Glutamatergic neuron (in vitro differentiated cells): ENCODE measurements at places on chromosomes 6 and 20.
A peak's percentile ranks its signal among the peaks of the same experiment; 100 is the strongest.

DNA sequence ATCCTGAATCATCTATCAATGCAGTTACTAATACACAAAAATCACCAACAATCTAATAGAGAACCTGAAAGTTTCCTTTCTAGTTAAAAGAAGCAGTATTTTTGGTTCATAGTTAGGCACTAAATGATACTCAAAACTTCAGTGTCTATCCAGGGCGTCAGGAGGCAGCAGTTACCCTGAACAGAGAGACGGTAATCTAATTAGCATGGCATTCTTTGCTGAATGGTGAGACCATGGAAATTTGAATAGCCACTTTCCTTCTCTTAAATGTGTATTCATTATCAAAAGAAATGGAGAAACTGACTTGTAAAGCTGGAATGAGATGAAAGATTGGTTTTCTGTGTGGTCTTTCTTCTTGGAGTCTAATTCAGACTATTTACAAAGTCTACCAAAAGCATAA lies 146.6 kb upstream of the BMP5 start:
- no peak for DNase-seq

DNA sequence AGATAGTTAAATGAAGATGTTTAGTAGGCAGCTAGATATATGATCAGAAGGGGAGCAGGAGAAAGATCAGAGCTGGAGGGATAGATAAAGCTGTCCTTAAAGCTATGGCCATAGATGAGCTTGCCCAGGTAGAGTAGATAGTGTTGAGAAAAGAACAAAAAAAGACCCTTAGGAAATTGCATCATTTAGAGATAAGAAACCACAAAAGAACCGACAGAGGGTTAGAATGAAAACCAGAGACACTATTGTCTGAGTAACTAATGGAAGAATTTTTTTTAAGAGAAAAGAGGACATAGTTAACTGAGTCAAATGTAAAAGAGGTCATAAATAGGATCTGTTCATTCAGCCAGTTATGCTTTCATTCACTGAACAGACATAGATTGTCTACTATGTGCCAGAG lies 101.8 kb downstream of the TNFAIP3 start:
- no peak for DNase-seq

- DNase-seq = no peak
Observed at GRCh38 chr6:305371-306206, 13.3 kb downstream of the DUSP22 start.

DNA sequence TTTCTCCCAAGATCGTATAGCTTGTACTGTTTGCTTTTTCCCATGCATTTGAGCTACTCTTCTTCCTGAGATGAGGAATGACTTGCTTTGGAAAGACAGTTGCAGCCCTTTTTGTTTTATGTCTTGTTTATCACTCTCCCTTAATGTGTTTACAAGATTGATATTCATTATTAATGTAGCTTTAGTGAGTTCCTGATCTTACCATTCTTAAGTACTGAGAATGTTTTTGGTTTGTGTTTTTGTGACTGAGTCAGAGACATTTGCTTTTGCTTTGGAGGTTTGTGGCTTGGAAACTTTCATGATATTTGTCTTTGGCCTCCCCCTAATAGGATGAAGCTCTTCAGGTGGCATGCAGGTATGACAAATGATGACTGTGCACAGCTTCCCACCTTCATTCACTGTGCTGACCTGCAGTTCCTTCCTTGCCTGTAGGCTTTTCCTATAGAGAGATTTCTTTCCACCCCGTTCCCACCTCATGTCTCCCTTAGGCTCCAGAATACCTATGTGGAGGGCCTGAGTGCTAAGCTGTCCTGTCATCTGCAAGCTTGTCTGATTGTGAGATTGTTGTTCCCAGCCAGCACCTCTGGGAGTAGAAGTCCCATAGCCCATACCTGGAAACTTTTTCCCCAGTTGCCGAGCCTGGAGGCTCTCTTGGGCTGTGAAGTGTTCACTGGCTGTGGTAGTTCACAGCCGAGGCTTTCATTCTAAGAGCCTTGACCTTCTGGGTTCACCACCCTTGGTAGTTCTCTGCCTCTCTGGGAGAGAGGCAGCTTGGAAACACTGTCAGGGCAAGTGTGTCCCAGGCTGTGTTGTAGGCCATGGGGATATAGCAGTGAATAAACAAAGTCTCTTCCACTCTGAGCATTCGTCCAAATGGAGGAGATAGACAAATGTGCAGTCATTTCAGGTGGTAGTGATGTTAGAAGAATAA lies 27.1 kb downstream of the CDS2 start:
- no peak for DNase-seq

DNA sequence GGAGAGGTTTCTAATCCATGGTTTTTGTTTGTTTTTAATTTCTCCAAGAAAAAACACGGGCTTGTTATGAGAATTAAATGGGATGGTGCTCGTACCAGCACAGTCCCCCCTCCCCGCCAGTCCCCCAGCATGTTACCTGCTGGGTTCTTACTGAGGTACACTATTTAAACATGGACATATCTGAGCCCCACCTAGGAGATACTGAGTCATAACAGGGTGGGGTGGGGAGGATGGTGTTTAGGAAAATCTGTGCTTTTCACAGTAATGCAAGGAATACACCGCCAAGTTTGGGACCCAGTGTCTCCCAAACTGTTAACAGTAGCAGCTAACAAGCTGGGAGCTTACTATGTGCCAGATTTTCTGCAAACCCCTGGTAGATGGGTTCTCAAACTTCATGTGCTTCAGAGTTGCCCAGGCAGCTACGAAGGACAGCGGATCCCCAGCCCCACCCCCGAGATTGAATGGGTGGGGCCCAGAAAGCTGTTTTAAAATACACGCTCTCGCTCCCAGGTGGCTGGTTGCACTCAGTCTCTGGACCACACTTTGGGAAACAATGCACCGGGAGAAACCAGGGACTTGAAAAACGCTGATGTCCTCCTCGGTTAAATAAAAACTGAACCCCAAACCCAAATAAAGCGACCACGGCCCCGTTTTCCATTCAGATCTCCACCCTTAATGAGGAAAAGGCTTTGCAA lies 995 bp downstream of the ZFP64 start:
- DNase-seq = peak; percentile 26

DNA sequence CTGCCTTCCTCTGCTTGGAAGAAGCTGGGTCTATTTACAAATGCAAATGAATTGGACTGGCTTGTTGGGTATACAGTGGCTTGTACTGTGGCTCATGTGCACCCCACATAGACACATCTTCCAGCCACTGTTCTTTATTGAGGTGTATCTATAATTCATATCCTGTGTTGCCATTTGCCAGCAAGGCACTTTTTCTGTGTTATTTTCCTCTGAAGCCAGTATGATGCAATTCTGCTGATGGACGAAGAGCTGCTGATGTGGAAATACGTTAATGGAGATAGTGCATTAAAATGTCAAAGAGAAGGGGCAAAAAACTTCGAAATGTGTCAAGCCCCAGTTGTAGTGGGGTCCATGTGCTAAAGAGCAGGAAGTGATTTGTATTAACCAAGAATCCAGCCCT lies 167.5 kb downstream of the TMEM242 start:
- DNase-seq = no peak

GRCh38 chr6:35426074-35426473 lies 26.1 kb upstream of the FANCE start:
- no peak for DNase-seq

DNA sequence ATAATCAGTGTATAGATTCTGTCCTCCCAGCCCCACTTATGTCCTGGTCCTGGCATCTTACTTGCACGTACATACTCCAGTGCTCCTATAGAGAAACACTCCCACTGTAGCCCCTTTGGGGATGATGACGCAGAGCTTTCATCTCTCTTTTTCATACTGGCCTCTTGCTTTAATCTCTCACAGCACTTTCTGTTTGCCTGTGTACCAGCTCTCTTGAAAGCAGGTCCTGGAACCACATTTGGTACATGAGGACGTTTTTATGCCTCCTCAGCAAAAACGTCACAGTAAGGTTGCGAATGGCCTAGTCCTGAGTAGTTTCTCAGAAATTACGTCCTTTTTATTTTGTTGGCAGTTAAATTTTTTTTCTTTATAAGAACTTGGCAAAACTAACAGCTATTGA lies 10.8 kb downstream of the L3MBTL3 start:
- no peak for DNase-seq

DNA sequence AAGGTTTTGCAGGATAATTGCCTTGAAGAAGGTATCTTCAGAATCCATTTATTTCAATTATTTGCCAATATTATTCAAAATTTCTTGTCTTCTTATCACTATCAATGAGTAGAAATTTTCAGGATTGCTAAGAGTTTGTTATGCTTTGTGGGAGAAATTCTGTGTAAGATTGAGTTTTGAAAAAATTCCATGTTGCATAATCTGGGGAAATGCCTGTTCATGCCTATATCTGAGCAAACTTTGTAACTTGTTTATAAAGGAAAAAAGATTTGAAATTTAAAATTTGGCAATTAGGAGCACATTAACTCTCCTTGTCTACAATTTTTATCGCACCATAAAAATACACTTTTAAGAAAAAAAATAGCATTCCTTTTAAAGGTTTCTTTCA lies 39.8 kb upstream of the EDN1 start:
- DNase-seq = no peak

DNA sequence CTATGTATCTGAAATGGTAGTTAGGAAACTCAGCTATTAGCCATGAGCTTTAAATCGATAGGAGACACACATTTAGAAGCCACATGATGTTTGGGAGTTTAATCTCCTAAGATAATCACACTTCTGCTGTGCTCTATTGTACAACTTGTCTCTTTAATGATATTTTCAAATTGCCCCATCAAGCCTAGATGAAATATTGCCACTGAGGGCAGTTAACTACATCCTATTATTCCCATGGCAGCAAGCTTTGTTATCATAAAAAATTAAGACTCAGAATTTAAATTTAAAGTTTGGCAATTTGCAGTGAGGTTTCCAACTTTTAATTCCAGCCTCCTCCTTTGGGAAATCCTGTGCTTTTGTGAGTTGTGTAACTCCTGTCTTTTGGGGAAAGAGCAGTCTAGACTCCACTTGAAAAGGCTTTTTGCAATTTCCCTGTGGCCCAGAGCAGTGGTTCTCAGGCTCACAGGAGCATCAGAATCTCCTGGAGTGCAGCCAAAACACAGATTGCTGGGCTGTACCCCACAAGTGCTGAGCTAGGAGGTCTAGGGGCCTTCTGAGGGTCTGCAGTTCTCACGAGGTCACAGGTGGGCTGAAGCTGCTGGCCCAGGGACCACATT lies 792.4 kb downstream of the QKI start:
- DNase-seq = no peak

DNA sequence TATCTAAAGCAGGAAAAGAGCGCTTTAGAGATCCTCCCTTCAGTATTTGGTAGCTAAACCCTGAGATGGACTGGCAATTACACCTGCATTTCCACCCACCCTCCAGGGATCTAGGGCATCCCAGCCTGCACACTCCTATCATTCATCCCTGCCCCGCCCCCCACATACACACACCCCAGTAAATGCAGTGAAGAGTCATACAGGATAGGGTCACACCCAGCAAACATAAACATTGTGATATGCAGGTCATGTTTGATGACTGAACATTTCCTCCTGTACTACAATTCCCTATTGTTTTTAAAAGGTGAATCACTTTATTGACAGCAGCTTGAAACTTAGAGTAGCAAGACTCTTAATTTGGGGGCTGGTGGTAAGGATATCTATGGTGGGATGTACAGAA lies 112.9 kb downstream of the FOXO3 start:
- DNase-seq = no peak

- DNase-seq = no peak
Observed at GRCh38 chr6:37106554-37106953, 63.4 kb upstream of the PIM1 start.

DNA sequence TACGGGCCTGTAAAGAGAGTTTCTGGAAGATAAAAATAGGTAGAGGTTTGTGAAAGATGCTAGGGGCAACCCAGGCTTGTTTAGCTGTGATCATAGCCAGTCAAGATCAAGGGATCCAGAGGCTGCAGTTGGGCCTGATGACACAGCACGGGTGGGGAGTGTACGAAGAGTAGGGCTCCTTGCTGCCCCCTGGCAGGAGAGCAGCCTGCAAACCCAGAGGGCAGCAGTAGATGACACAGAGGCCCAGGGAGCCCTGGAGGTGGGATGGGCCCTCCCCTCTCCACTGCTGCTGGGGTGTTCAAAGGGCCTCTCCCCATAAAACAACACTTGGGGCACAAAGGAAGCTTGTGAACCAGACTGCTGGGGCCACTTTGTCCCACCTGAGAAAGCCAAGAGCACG lies 47.2 kb downstream of the VEGFA start:
- no peak for DNase-seq

- DNase-seq = no peak
Observed at GRCh38 chr6:143127941-143128680, 67.4 kb downstream of the AIG1 start.

GRCh38 chr6:79796197-79796596 lies 151.2 kb downstream of the ELOVL4 start:
- DNase-seq = no peak

DNA sequence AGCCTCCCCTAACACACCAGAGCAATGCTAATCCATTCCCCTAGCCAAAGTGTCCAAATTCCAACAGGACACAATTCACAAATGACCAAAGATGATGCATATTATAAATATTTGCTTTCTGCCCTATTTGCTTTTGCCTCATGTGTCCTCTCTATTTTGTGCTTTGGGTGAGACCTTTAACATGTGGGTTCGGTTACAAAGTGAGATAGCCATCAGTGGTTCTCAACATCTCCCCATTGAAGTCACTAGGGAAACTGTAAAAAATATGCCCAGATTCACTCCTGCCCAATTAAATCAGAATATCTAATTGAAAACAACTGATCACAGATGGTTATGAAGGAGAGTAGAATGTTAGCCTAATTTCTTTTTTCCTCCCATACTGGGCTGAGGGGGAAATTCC lies 159.2 kb downstream of the MTFR2 start:
- no peak for DNase-seq

DNA sequence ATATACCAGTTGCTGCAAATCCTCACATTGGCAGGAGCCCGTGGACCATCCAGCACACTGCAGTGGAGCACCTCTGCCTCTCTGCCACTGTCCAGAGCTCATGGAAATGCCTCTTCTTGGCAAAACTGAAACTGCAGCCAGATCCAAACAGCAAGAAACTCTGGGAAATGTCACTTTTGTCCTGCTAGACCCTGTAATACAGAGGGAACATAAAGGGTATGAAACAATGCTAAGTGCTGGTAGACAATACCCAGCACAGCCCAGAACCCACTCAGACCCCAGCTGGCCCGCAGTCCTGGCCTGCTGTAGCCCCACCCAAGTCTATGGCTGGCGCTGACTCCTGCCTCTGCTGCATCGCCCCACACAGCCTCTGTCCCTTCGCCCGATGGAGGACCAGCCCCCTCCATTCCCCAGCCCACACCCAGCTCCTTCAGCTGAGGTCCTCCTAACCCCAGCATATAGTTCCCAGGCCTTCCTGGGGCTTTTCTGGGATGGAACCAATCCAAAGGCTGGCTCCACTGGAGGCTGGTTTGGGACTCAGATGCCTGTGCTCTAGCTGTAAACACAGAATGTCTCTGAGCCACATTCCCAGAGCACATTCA lies 242.5 kb downstream of the LRFN2 start:
- DNase-seq = no peak

- no peak for DNase-seq
Observed at GRCh38 chr6:34022250-34022872, 123.5 kb downstream of the GRM4 start.

GRCh38 chr6:72987301-72987700 lies 238.0 kb downstream of the KHDC1L start:
- DNase-seq = no peak

GRCh38 chr6:24517659-24518543 lies 23.1 kb downstream of the ALDH5A1 start:
- no peak for DNase-seq

- no peak for DNase-seq
Observed at GRCh38 chr20:51493346-51493791, 49.1 kb downstream of the NFATC2 start.

- no peak for DNase-seq
Observed at GRCh38 chr6:5705252-5705651, 301.5 kb downstream of the NRN1 start.
